HT-29 (cell line): ENCODE measurements at places on chromosomes 3 and 15. TPM values are rescaled to one million over a fixed set of nuclear protein-coding genes. Genes with fewer than 3 reads are reported as not detected.

DNA sequence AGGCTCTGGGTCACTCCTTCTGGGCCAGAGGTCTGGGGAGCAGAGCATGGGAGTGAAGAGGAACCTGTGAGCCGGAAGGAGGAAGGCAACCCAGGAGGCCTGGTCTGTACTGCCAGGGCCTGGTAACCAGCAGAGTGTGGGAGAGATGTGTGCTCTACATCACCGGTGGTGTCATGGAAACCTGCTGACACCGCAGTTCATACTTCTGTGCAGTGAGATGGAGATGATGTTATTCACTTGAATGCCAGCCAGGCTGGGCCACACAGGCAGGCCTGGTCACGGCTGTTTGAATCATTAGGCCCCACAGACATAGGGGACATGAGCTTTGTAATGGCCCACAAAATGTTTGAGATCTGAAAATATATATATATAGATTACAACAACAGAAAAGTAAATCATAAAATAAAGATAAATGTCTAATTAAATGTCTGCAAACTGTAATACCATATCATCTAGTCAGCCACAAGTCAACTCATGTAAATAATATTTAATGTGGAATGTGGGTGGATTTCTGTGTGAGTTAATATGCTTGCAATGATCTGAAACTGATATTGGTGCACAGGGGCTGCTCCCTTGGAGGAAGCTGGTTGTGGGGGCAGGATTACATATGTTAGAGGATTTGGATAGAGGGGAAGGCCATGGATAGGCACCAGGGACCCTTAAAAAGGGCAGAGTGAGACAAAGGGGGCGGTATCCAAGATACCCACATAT lies 108.5 kb upstream of the PFN2 start:
- DNase-seq, result peak; percentile 41

Gene ACSBG1
- 1.4 and 3.6 TPM in 2 replicates for total RNA-seq

Gene TP63
- not detected in 2 replicates for total RNA-seq

Gene TNNC1
- total RNA-seq, result 5.7 and 6.5 TPM in 2 replicates

Gene CDHR4
- total RNA-seq, result 0.15 and 0.34 TPM in 2 replicates

DNA sequence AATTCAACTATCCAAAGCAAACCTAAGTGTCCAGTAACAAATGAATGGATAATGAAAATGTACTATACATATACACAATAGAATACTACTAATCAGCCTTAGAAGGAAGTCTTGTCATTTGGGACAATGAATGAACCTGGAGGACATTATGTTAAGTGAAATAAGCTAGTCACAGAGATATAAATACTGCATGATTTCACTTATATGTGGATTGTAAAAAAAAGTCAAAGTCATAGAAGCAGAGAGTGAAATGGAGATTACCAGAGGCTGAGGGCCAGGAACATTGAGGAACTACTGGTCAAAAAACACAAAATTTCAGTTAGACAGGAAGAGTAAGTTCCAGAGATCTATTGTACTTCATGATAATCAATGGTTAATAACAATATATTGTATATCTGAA lies 33.6 kb downstream of the MYO5A start:
- no peak for DNase-seq

- DNase-seq, result no peak
These were observed 198.3 kb downstream of the ERC2 start for GRCh38 chr3:56269755-56270535.

Gene GXYLT2
- not detected in 2 replicates for total RNA-seq

- no peak for DNase-seq
These were observed 11.4 kb upstream of the SNRPA1 start for GRCh38 chr15:101306341-101307047.

DNA sequence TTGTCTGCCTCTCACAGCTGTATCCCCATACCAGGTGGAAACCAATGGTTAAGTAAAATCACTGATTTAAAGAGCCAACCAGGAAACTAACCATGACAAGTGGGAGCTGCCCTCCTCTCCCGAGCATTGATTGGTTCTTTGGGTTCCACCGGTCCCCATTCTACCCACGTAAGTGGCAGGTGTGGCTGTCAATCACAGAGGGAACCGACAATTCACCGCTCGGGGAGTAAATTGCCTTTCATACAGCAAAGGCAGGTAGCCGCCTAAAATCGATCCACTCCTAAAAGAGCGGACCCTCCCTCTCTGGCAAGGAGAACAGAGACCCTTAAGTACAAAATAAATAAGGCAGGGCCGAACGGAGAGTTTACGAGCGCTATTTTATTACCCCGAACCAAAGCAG lies 1.2 kb downstream of the ERC2 start:
- peak; percentile 9 for DNase-seq

- peak; percentile 19 for DNase-seq
These were observed 87.1 kb downstream of the RGMA start for GRCh38 chr15:93001881-93002280.

- no peak for DNase-seq
These were observed 109.4 kb downstream of the LRTM1 start for GRCh38 chr3:54818486-54818885.

- DNase-seq, result no peak
These were observed 4.3 kb downstream of the FYCO1 start for GRCh38 chr3:45991341-45991740.

GRCh38 chr15:62624547-62625378 lies 417.8 kb upstream of the TPM1 start:
- no peak for DNase-seq

Gene SLC15A2
- 0.28 and 2.3 TPM in 2 replicates for total RNA-seq

GRCh38 chr3:127942613-127943012 lies 27.6 kb downstream of the KBTBD12 start:
- no peak for DNase-seq

- DNase-seq, result no peak
These were observed 3.0 kb upstream of the SLC28A1 start for GRCh38 chr15:84881520-84881830.

- no peak for DNase-seq
These were observed 126.0 kb upstream of the IQSEC1 start for GRCh38 chr3:13199006-13199776.

DNA sequence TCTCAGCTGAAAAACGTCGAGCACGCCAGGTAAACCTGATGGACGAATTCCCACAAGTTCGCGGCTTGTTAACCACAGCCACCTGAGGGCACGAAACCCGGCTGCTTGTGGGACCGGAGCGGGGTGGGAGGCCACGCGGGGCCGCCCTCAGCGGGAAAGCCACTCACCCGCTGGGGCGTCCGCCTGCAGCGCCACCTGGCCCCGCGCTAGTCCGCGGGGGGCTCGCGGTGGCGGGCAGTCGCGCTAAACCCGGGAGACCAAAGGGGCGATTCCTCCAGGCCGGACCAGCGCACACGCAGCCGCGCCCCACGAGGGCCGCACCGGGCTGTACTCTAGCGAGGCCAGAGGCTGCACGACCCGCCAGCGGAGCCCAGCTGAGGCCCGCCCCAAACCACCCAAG lies 15.7 kb upstream of the CFAP161 start:
- no peak for DNase-seq

Gene CFAP20DC
- 0.38 and 0.76 TPM in 2 replicates for total RNA-seq

Gene ATP13A5
- total RNA-seq, result not detected in 2 replicates

DNA sequence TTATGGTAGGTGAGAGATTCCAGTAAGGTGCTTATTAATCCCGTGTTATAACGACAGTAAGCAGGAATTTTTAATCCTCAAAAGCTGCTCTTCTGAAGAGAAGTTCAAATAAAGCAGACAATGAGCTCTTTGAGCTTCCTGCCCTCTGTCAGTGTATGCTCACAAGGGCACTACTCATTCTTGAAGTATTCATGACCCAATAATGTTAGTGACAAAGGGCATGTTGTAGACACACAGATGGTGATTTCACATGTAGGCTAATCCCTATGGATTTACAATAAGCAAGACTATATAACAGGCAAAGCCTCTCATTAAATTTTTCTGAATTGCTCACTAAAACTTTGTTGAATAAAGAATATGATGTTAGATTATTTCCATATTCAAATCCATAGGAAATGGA lies 578.6 kb downstream of the RSL24D1 start:
- no peak for DNase-seq

DNA sequence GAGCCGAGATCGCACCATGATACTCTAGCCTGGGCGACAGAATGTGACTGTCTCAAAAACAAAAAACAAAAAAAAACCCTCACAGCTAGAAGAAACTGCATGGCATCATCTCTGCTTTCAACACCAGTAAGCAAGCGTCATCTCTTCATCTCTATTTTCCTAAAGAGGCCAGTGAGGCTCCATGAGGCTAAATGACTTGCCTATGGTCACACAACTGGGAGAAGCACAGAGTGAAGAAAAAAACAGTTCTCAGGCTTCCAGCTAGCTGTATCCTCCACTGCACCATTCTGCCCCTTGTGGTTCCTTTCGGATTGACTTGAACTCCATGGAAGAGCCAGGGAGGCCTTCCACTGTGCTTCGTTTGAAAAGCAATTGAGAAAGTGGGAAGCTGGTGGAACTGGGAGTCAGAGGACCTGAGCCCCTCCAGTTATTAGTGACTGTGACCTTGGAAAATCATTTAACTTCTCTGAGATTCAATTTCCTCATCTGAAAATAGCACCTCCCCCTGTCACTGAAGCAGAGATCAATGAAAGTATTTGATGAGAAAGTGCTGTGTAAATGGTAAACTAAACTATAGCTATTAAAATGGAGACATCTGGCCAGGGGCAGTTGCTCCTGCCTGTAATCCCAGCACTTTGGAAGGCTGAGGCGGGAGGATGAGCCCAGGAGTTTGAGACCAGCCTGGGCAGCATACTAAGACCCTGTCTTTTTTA lies 32.1 kb upstream of the DENND4A start:
- DNase-seq, result peak; percentile 85

DNA sequence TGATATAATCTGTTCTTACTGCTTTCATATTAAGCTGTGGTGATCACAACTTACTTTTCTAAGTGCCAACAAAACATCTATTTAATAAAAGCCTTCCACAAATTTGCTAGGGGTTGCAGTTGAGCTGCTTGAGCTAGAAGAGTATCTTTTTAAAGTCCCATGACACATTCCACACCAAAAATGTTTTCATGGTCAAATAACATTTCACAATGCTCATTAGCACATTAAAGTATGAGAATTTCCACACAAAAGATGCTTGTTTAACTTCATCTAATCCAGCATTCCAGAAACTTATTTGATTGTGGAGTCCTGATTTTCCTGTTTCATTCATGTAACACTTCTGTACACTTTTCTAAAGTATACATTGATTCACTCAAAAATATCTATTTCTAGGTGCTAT lies 876.1 kb upstream of the CFAP20DC start:
- no peak for DNase-seq

DNA sequence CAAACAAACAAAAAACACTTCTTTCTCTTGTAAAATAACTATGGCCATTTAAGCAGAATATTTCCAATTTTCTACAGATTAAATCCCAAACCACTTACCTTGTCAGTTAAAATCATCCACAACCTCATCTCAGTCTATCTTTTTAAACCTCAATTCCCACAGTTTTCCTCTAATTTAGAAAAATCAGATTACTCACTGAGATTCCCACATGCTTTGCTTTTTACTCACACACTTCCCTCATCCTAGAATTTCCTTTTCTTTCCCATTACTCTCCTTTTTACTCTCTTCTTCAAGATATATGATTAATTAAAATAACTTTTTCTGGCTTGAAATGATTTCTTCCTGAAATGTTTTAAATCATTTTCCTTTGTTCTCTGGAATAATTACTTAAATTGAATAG lies 790.7 kb downstream of the ROBO1 start:
- DNase-seq, result no peak

Gene TEX55
- not detected in 2 replicates for total RNA-seq

DNA sequence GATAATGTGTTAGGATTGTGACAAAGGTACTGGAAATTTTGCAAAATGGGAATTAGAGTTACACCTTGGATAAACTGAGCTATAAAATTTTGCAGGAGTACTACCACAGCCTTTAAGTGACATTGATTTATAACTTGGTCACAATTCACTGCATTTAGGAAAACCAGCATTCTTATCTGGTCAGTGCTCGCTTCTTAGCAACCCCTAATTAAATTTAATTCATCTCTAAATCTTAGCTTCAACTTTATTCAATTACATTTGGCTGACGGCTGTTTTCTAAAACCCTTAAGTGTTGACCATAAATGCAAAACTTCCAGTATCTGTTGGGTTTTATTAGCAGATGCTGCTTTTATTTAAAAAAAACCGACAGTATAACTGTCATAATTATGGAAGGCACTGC lies 31.3 kb downstream of the TFRC start:
- no peak for DNase-seq
